ENCODE measurements at places on chromosomes 6 and 20. TPM values are rescaled to one million over a fixed set of nuclear protein-coding genes. Genes with fewer than 3 reads are reported as not detected.

PI3 gene
- total RNA-seq = not detected

CALHM5 gene
- not detected for total RNA-seq

RPS18 gene
- 4,545 TPM for total RNA-seq

RBCK1 gene
- 113 TPM for total RNA-seq

PRR18 gene
- total RNA-seq = 0.14 TPM

GRCh38 chr6:360764-361373 lies 30.7 kb upstream of the IRF4 start:
- DNase-seq = no peak

GRCh38 chr6:17871189-17871519 lies 116.3 kb downstream of the KIF13A start:
- no peak for DNase-seq

DNA sequence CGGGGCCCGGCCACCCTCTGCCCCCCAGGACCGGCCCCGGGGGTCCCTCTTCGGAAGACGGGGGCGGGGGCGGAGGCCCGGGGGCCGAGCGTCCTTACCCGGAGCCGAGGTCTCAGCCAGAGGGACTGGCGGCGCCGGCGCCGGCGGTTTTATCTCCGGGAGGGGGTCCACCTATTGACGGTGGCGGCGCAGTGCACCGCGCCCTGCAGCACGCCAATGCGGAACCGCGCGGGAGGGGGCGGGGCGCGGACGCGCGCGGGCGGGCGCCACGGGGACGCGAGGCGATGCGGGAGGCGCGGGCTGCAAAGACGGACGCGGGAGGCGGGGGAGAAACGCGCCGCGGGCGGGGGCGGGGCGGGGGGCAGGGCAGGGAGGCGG lies at the start of gene EEF1A2:
Gene EEF1A2, minus strand, starts transcription at position 124 of the 378 bp plus-strand sequence. CDS start 1,320 bp downstream, outside the sequence.
- DNase-seq = no peak

GRCh38 chr20:4305091-4305490 lies 289.7 kb upstream of the RNF24 start:
- DNase-seq = no peak

DNA sequence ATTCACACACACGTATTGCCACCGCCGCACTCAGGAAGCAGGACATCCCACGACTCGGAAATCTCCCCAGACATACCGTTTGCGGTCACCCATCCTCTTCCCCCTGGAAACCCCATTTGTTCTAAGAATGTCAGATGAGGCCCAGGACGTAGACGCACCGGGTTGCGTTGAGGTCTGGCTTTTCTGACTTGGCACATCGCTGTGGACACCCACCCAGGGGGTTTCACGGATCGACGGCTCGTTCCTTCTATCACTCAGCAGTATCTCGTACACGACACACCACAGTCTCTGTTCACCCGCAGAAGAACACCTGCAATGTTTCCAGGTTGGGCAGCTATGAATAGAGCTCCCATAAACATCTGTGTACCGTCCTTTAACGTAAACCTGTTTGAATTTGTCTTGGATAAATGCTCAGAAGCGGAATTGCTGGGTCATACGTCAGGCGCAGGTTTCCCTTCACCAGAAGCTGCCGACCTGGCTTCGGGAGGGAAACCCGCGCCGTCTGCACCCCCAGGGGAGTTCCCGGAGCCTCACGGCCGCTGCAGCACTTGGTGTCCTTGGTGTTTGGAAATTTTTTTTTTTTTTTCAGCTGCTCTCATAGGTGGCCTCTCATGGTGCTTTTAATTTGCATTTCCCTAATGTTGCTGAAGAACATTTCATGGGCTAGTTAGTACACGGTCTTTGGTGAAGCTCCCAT lies 9.3 kb upstream of the EEF1A2 start:
- DNase-seq = no peak

DNA sequence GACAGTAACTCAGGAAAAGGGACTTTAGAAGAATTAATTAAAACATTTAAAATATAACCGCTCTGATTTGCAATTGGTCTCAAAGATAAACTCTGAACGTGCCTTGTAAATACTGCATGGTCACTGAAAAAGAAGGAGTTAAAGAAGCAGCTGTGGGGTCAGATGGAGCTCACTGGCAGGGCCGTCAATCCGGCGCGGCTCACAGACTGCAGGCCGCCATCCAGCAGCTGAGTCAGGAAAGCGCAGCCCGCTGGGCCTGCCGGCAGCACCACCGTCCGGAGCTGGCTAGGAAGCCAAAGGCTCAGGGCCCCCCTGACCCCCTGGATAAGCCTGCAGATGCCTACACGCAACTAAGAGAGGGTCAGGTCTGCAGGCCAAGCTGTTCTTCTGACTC lies 54.2 kb upstream of the FRMD1 start:
- no peak for DNase-seq

DNA sequence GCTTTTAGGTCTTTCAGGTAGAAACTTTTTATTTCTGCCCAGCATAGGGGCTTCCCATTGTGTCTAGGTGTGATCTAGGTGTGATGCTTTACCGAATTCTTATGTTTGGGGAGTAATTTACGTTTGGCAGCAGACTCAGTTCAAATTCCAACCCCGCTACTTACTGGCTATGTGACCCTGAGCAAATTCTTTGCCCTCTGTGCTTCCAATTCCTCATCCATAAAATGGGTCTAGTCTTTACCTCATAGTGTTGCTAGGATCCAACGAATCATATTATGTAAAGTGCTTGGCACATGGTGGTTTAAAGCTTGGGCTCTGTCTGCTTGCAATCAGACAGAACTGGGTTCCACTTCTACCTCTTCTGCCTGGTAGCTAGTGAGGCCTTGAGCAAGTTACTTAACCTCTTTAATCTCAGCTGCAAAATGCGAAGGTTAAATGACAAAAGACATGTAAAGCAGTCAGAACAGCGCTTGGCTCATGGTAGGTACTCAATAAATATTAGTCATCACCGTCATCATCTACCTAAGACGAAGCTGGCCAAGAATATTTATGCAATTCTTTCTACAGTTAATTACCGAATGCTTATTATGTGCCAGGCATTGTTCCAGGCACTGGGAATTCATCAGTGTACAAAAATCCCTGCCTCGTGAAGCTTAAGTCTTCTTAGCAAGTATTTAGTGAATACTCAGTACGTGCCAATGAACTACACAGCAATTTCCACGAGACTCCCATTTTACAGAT lies 1.0 kb downstream of the NSFL1C start:
- no peak for DNase-seq

DNA sequence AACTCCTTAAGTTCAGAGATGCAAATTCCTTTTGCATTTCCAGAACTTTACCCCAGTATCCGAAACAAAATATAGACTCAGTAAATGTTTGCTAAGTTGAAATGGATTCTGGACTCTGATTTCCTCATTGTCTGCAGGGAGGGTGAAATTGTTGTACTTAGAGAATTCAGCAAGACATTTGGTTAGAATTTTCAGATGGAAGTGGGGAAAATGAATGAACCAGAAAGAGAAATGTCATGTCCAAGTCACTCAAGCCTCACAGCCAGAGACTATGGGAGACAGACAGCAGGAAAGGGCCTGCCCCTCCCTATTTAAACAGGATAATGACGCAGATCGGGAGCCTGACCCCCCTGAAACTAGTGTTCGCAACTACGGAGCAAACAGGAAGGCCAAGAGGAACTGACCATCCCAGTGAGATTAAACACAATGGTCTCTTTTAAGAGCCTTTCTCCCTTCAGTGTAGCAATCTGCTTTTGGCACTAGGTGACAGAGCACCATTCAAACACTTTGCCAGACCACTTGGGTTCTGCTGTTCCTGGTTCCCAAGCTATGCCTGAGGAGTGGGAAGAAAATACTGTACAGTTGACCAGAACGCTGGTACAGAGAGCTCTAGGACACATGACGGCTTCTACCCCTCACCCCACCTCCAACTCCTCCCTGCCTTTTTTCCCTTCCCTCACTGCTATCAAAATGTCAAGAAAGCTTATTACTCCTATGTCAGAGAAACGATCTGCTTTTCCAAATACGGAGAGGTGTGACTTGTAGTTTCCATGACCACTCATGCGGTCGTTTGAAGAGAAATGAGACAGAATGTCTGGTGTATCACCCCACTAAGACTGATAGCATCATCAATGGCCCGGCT lies 13.7 kb downstream of the NEDD9 start:
- DNase-seq = no peak

DNA sequence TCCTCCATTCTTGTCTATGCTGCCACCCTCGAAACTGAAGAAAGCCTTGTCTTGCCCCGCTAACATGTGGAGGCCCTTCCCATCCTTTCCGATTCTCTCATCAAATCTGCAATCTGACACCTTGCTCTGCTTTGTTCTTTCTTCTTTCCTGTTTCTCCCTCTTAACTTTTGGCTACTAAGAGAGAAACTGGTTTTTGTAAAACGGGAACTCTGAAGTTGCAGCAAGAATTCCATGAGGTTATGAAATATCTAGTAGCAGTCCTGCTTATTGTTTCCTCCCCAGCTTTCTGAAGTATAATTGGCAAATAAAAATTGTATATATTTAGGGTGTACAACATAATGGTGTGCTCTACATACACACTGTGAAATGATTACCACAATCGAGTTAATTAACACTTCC lies 80.2 kb downstream of the MAP7 start:
- no peak for DNase-seq

- no peak for DNase-seq
Observed at GRCh38 chr6:159257846-159258245, 88.6 kb downstream of the FNDC1 start.

Measured in activated naive CD4-positive, alpha-beta T cell treated with anti-CD3 and anti-CD28 coated beads, Interleukin-2, amount 50 U/mL, for 72 hours (primary cell).